ENCODE measurements at places on chromosomes 2 and 18. TPM values are rescaled to one million over a fixed set of nuclear protein-coding genes. Genes with fewer than 3 reads are reported as not detected.

The NHEJ1 gene
- 14.5 TPM for total RNA-seq

The GAREM2 gene
- 0.65 TPM for total RNA-seq

The RTP5 gene
- not detected for total RNA-seq

The REG3A gene
- not detected for total RNA-seq

The SCN2A gene
- total RNA-seq = 0.43 TPM

The SNTG2 gene
- total RNA-seq = not detected
